Stimulated activated CD8-positive, alpha-beta memory T cell treated with anti-CD3 and anti-CD28 coated beads, Interleukin-2, amount 100 ng/mL, for 48 hours (primary cell): ENCODE measurements at places on chromosomes 3 and 15.

DNA sequence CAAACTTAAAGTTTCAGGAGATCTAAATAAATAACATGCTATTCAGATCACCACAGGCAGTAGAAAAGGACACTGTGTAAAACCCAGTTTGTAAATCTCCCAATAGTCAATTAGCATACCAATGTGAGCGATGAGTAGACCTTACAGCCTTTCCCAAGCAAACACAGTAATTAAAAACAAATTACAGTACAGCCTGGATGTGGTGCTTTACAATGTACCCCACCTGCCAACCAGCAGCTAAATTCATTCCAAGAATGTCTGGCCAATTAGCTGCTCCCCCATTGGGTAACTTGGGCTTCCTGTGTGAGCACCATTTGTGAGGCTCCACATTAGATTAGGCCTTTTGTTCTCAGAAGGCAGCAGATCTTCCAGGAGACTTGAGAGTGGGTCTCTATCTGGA, 635.0 kb downstream of the TBL1XR1 start:
- DNase-seq = no peak

- DNase-seq = no peak
Observed at GRCh38 chr15:57606816-57607215, 15.1 kb downstream of the MYZAP start.

DNA sequence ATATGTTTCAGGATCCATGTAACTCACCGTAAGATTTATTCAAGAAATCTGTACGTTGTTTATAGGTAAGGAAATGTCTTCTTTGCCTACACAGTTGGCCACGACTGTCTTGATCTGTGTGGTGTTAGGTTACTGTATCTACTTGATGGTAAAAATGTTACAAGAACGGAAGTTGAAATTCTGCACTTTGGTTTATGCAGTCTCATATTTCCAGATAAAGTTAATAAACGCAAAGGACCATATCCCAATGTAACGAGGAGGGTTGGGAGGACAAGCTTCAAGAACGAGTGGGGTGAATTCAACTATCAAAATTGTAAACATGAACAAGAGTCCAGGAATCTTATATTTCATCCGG, 1.0 kb downstream of the USF3 start:
- no peak for DNase-seq

- DNase-seq = no peak
Observed at GRCh38 chr15:70437882-70438451, 325.4 kb downstream of the UACA start.

DNA sequence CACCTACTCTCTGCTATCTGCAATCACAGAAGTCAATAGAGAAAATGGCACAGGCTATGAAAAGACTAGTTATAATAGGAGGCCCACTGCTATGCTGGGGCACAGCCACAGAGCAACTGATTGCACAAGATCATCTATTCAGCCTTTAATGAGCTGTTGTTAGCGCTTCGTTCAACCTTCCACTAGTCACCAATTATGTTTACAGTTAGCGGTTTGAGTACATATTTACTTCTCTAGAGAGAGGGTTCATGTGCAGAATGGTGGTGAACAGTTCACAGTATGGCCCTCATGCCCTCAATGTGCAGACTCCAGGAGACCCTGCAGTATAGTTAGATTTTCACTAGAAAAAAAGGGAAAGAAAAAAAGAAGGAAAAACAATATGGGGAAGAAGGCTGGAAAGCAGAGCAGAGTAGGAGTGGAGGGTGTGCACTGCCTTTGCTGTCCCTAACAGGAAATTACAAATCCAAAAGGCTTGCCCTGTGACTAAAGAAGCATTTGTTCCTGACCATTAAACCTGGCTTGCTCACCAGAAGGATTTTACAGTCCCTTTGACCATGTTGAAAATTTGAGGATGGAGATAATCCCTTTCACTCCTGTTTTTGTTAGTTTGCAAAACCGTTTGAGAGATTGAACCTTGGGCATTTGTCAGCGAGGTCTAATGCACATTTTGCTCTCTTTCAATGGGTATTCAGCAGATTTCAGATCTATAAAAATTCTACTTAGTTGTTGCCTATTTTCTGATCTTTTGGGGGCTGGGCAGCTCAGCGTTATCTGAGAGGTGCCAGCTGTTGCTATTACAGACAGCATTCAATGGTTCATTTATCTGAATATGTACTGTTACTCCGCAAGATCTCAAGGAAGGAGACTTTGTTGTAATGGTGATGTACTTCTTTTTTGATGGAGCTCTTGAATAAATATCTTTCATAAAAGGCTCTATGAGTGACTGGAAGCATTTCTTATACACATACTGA, 296.1 kb downstream of the LSAMP start:
- DNase-seq = no peak

GRCh38 chr3:21634112-21634511, 116.9 kb downstream of the ZNF385D start:
- DNase-seq = no peak

DNA sequence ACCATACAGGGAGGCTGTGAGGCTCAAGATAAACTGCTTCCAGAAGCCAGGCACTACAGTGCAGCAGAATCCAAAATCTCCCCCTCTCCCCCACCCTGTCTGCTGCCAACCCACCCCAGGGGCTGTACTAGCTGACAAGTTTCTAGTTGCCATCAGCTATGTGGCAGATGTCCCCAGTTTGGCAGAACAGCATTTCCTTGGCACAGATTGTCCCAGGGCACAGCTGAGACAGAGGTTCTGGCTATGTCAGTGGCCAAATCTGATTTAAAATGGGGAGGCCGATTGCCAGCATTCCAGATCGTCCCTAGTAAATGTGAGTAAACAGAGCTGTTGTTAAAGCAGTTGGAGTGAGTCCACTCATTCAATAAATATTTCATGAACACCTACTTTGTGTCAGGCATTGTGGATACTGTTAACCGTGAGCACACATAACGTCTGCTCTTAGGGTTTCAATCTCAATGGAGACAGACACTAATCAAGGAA, 28.0 kb upstream of the CCDC174 start:
- DNase-seq = no peak

DNA sequence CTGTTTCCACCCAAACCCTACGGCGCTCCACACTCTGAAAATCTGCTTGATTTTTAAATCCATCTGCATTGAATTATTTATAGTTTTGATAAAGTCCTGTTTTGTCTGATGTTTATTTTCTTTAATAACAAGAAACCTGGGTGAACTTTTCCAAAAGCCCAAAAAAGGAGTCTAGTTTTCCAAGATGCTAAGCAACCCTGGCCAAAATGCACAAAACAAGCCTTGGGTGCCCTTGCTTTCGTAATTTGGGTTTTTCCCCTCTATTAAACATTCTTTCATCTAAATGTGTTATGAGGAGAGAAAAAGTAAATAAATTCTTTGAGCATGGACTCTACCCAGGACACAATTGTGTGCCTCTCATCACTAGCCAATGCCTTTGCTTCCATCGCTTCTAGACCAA, 468.9 kb downstream of the MCTP2 start:
- no peak for DNase-seq

- no peak for DNase-seq
Observed at GRCh38 chr3:130656627-130657026, 90.0 kb downstream of the PIK3R4 start.

DNA sequence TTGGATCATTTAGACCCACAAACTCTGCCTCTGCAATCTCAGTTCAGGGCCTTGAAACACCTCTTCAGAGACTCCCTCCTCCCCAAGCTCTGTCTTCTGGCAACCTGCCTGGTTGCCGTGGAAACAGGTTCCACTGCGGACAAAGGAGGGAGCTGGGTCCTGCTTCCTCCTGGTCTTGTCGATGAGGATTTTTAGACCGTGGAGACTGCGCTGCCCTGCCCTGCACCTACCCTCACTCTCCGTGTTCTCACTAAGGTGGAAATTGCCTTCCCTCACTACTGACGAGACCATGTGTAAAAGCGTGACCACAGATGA, at the start of gene RTP1:
Gene RTP1 (plus strand): TSS at position 152 of the 315 bp plus-strand sequence. CDS start 30 bp downstream, at position 182.
- DNase-seq = no peak

DNA sequence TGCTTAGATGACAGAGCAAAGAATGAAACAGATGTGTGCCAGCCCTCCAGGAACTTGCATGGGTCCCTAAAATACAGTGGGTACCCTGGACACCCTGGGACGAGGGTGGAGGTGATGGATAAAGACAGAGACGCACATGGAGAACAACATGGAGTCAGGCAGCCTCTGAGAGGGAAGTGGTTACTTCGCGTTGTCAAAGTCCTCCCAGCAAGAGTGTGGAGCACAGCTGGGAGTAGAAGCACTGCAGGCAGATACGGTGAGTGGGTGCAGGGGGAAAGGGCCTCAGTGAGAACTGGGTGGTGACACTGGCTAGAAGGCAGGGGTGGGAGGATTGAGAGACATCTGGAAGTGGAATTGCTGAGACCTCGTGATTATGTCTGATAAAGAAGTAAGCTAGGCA, 70.8 kb upstream of the PRR20G start:
- DNase-seq = no peak

DNA sequence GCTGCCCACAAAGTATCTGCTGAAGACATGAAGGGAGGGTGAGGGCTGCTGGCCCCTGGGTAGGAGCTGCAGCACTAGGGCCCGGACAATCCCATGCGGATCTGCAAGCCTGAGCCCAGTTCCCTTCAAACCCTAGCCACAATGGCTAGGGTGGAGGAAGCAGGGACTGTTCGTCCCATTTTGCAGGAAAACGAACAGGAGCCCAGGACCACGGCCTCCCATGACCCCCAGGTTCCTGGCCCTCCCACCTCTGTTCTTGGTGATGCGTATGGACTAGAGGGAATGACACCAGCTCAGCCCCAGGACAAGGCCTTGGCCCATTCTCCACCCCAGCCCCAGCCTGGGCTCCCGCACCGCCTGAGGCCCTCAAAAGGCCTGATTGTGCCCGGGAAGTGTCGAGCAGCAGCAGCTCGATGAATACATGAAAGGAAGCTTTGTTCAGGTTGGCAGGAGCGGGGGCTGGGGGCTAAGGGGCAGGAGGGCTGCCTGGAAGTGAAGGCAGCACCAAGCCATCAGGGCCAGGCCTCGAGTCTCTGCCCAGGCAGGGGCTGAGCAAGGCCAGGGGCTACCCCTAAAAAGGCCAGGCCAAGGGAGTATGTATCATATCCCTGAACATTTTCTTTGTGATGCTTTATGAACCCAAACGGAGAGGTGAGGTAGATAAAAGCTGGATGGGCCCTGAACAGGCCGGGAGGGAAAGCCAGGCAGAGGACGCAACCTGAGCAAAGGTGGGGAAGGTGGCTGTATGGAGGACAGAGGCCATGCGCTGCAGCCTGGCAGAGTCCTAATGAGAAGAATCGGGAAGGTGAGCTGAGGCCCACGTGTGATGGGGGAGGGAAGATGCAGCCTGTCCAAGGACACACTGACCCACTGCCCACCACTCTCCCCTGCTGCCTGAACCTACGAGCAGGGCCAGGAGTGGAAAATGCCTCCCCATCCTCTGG, 12.2 kb downstream of the SEMA7A start:
- DNase-seq = no peak

DNA sequence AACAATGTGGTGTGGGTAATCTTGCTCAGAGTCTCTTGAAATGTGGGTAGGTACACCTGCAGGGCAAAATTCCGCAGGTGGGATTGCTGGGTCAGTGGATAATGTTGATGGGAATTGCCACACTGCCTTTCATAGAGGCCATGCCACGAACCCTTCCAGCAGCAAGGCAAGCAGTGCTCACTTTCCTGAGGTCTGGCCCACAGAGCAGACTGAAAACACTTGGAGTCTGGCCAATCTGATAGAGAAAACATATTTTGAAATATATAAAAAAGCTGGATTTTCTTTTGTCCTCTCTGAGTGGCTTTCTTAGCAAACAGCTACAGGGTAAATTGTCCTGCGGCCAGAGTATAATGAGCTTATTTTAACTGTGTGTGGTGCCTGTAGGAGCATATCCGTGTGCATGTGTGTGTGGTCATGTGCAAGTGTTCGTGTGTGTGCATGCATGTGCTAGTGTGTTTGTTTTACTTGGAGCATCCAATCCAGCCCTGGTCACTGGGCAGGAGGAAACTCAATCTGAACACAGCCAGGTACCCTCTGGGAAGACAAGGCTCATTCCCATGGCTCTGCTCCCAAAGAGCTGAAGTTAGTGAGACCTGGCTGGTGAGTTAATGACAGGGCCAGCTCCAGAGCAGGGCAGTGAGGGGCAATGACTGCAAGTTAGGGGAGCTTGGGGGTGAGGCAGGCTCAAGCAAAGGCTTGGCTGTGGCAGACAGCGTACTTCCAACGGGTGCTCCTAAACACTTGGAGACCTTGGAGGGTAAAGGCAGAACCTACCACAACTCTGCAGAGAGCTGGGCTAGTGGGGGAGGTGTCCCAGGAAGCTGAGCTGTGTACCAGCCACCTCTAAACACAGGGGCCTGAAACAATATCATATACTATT, 91.3 kb downstream of the PLXNA1 start:
- DNase-seq = no peak

DNA sequence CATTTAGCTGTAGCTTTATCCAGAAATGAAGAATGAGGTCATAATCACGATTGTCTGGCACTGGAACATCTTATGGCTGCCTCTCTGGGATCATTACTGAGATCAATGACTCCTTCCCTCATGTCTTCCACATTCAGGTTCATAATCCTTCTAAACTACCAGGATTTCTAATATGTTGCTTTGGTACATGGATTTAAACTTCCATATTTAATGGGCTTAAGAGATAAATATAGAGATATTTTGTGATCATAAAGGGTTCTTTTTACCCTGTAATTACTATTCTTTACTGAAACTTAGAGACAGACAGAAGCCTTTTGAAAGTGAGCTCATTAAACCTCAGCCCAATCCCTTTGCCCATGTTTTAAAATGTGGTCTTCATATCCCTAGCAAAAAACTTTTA, 575.4 kb upstream of the ALCAM start:
- no peak for DNase-seq

- DNase-seq = no peak
Observed at GRCh38 chr3:108221393-108221792, 831 bp downstream of the IFT57 start.

DNA sequence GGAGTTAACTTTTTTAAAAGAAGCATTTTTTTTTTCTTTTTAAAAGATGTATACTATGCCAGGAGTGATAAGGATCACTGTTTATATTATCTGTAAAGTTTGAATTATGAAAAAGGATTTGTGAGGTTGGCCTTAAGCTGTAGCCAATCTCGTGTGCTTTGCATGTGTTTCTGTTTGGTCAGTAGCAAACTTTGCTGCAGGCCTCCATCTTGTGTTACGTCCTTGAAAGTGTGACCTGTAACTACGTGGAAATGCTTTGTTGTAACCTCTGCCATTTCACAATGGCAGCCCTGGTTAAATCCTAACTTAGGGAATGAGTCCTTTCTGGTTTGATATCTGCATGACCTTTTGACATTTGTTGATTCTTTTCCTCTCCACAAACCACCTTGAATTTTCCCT, 1345.6 kb downstream of the NSUN3 start:
- no peak for DNase-seq

- DNase-seq = no peak
Observed at GRCh38 chr3:72814308-72814707, 33.9 kb downstream of the SHQ1 start.

GRCh38 chr15:26864664-26865191, 2.1 kb upstream of the GABRA5 start:
- DNase-seq = no peak

DNA sequence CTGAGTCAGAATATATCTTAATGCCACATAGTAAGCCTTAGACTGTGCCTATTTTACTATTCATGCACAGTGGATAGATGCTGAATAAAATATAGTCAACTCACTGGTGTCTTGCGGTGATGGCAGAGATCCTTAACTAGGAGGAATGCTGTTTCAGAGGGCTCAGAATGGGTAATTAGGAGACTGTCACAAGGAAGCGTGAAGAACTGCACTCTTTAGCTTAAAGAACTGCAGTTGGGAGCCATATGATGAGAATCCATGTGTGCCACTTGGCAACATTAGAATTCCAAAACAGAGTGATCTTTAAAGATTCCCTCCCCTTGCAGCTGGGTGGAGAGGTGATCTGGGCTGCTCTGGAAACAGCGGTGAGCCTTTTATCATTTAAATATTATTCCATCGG, 357.6 kb downstream of the MCTP2 start:
- no peak for DNase-seq
